ENCODE measurements at places on chromosomes 7 and 10.

- no peaks in the 10 kb centered on the region for H3K36me3 ChIP-seq
- H3K27me3 ChIP-seq, result no peaks in the 10 kb centered on the region
- no peak overlapping the region for H3K27ac ChIP-seq
- no peak overlapping the region for H3K4me3 ChIP-seq
- DNase-seq, result no peak
These were observed 531.3 kb upstream of the FZD8 start for GRCh38 chr10:36173364-36173763.

- no peaks in the 10 kb centered on the region for H3K27me3 ChIP-seq
- H3K4me3 ChIP-seq, result no peak overlapping the region
- no peak overlapping the region for H3K27ac ChIP-seq
- no peaks in the 10 kb centered on the region for H3K4me1 ChIP-seq
- no peaks in the 10 kb centered on the region for H3K36me3 ChIP-seq
- DNase-seq, result no peak
These were observed 65.9 kb downstream of the BBS9 start for GRCh38 chr7:33195264-33195663.

DNA sequence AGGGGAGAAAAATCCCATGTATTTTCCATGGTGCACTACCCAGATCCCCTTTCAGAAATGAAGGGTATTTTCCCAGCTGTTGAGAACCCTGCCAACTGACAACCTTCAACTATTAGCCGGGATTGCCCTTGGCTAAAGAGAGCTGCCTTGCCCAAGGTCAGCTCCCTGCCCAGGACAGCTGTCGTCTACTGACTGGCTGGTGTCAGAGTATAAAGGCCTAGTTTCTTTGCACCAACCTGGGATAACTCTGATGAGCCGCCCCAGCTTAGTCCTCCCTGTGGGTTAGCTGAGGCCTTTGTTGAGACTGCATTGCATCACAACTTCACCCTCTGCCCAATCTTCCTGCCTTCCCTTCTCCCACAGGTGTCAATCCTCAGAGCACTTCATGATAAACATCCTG is 147.2 kb upstream of the RHEB start:
- no peak for DNase-seq
- H3K27me3 ChIP-seq, result no peaks in the 10 kb centered on the region
- no peak overlapping the region for H3K27ac ChIP-seq
- H3K36me3 ChIP-seq, result no peaks in the 10 kb centered on the region
- H3K4me1 ChIP-seq, result no peaks in the 10 kb centered on the region

- no peaks in the 10 kb centered on the region for H3K36me3 ChIP-seq
- H3K27ac ChIP-seq, result no peak overlapping the region
- no peaks in the 10 kb centered on the region for H3K27me3 ChIP-seq
- H3K4me3 ChIP-seq, result no peak overlapping the region
These were observed 54.3 kb downstream of the EGFR start for GRCh38 chr7:55073051-55073511.

GRCh38 chr10:71569775-71570588 is 149.6 kb downstream of the C10orf105 start:
- peak; percentile 54 for DNase-seq
- no peak overlapping the region for H3K27ac ChIP-seq
- H3K4me3 ChIP-seq, result no peak overlapping the region

- H3K4me1 ChIP-seq, result peaks cover 1% of the 10 kb centered on the region
- H3K27me3 ChIP-seq, result no peaks in the 10 kb centered on the region
- H3K4me3 ChIP-seq, result no peak overlapping the region
- H3K36me3 ChIP-seq, result no peaks in the 10 kb centered on the region
These were observed 17.8 kb upstream of the LCOR start for GRCh38 chr10:96814264-96814663.

DNA sequence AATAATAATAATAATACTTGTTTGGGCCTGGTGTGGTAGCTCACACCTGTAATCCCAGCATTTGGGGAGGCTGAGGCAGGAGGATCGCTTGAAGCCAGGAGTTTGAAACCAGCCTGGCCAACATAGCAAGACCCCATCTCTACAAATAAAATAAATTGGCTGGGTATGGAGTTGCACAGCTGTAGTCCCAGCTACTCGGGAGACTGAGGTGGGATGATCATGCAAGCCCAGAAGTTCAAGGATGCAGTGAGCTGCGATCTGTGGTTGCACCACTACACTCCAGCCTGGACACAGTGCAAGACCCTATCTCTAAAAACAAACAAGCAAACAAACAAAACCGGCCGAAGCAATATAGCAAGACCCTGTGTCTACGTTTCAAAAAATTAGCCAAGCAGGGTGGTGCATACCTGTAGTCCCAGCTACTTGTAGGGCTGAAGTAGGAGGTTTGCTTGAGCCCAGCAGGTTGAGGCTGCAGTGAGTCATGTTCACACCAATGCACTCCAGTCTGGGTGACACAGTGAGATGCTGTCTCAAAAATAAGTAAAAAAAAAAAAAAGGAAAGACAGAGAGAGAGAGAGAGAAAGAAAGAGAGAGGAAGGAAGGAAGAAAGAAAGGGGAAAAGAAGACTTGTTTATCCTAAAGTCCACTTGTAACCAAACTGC is 85.6 kb upstream of the KDM7A start:
- H3K4me1 ChIP-seq, result no peaks in the 10 kb centered on the region
- H3K36me3 ChIP-seq, result 0 out of 2 replicates have a peak, but pooled peaks cover 2% of the 10 kb centered on the region
- no peak for DNase-seq
- no peak overlapping the region for H3K4me3 ChIP-seq

DNA sequence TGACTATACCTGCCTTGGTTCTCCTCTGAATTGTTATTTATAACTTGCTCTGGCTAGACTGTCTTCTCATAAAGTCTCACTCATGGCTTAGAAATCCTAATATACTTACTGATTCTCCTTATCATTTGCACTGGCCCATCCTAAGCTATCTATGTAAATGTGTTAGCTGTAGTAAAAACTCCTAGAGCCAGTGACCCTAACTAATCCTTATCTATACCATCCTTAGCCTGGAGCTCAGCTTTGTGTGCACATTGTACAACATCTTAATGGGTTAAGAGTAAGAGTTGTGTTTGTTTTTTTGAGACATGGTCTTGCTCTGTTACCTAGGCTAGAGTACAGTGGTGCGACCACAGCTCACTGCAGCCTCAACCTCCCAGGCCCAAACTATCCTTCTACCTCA is 40.8 kb downstream of the LAMB4 start:
- H3K36me3 ChIP-seq, result no peaks in the 10 kb centered on the region
- no peak overlapping the region for H3K27ac ChIP-seq
- H3K27me3 ChIP-seq, result no peaks in the 10 kb centered on the region
- no peak overlapping the region for H3K4me3 ChIP-seq

DNA sequence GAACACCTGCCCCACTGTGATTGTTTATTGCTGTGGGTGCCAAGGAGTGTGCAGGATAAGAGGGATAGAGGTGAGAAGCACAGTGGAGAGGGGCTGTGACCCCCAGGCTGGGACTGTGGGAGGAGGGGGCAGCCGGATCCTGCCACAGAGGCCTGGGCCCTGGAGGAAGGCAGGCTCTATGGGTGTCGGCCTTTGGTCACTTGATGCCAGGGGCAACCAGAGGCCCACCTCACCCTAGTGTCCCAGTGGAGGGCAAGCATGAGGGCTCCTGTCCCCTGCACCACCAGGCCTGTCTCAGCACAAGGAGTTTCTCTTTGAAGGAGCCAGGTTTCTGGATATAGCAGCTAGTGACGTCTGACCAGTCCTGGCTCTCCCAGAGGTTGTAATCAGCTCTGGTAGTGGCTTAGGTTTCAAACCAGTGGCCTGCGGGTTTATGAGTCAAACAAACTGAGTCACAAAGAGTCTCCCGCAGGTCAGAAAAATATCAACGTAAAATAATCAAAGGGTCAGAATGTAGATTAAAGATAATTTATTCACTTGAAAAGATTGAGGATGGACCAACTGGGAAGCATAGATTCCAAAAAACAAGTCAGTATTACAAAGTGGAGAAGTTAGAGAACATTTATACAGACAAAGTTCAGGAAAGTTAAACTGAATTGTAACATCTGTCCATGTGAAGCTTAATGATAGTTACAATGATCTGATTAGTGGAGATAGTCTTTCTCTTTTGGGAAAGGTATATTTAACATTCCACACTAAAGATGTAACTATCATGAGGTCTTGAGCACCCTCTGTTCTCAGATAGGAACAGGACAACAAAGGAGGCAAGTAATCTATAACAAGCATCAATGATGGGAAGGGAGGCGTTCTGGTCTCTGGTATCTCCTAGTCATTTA is 37.2 kb upstream of the ZNF488 start:
- peaks cover 4% of the 10 kb centered on the region for H3K4me1 ChIP-seq
- no peak overlapping the region for H3K4me3 ChIP-seq
- no peaks in the 10 kb centered on the region for H3K27me3 ChIP-seq
- DNase-seq, result no peak

- DNase-seq, result no peak
- H3K4me1 ChIP-seq, result 0 out of 2 replicates have a peak, but pooled peaks cover 1% of the 10 kb centered on the region
- no peak overlapping the region for H3K27ac ChIP-seq
- H3K27me3 ChIP-seq, result no peaks in the 10 kb centered on the region
These were observed 8.6 kb upstream of the ORAI2 start for GRCh38 chr7:102424787-102425218.

GRCh38 chr10:84429926-84430520 is 101.6 kb downstream of the CCSER2 start:
- H3K4me1 ChIP-seq, result no peaks in the 10 kb centered on the region
- no peaks in the 10 kb centered on the region for H3K27me3 ChIP-seq
- DNase-seq, result peak; percentile 79
- H3K36me3 ChIP-seq, result no peaks in the 10 kb centered on the region

DNA sequence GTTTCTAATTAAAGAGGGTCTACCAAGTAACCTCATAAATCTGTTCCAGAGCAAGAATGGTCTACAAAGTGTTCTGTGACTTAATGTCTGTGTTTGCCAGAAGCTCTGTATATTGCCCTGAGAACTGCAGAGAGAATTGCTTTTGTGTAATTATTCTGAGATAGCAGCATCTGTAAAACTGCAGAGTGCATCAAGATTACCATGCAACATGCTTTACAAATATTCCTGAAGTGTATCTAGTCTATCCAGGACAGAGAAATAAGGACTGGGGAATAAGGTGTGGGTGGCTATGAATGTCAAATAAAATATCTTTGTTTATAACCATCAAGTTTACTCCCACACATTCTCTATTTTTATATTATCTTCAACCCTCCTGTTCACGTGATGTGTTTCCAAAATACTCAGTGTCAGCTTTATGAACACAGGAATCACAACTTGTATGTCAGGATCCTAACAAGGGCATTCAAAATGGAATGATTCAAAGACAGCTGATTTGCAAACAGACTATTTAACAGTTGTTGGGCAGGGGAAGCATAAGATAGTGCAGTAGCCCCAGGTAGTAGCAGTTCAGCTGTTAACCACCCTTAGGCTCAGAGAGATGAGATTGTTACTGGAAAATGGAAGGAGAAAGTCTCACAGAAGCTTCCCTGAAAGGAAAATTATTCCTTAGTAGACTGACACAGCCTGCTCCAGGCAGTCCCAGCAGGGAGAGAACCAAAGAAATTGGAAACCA is 15.3 kb upstream of the LIPA start:
- H3K4me1 ChIP-seq, result no peaks in the 10 kb centered on the region
- DNase-seq, result no peak
- H3K4me3 ChIP-seq, result no peak overlapping the region
- no peaks in the 10 kb centered on the region for H3K36me3 ChIP-seq

- H3K27me3 ChIP-seq, result no peaks in the 10 kb centered on the region
- no peak overlapping the region for H3K4me3 ChIP-seq
- no peaks in the 10 kb centered on the region for H3K36me3 ChIP-seq
- no peak overlapping the region for H3K27ac ChIP-seq
- no peaks in the 10 kb centered on the region for H3K4me1 ChIP-seq
These were observed 64.6 kb downstream of the KLF6 start for GRCh38 chr10:3720228-3721019.

DNA sequence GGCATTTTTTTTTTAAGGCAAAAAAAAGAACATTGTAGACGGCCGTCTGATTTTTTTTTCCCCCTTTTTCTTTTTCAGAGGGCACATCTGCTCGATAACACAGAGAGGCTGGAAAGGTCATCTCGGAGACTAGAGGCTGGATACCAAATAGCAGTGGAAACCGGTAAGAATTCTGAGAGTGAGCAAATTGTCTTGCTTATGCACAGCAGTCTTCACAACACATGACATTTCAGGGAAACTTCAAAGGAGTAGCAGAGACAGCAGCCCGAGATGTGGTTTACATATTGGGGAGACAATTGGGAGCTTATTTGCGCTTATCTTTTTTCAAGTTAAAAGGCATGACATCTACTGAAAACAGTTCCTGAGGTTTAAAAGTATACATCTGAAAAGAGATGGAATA is 91.2 kb downstream of the VTI1A start:
- DNase-seq, result no peak
- no peaks in the 10 kb centered on the region for H3K4me1 ChIP-seq
- no peaks in the 10 kb centered on the region for H3K27me3 ChIP-seq
- no peaks in the 10 kb centered on the region for H3K36me3 ChIP-seq
- no peak overlapping the region for H3K4me3 ChIP-seq
- H3K27ac ChIP-seq, result no peak overlapping the region

GRCh38 chr10:123678376-123678775 is 12.2 kb downstream of the GPR26 start:
- no peaks in the 10 kb centered on the region for H3K4me1 ChIP-seq
- no peak overlapping the region for H3K4me3 ChIP-seq
- no peaks in the 10 kb centered on the region for H3K36me3 ChIP-seq
- no peak overlapping the region for H3K27ac ChIP-seq
- H3K27me3 ChIP-seq, result no peaks in the 10 kb centered on the region

GRCh38 chr7:129615018-129615417 is 3.5 kb downstream of the NRF1 start:
- H3K4me1 ChIP-seq, result peaks cover 1% of the 10 kb centered on the region
- H3K4me3 ChIP-seq, result no peak overlapping the region
- H3K36me3 ChIP-seq, result no peaks in the 10 kb centered on the region
- no peaks in the 10 kb centered on the region for H3K27me3 ChIP-seq

GRCh38 chr10:63416376-63416775 is 49.4 kb downstream of the JMJD1C start:
- no peak overlapping the region for H3K27ac ChIP-seq
- H3K4me3 ChIP-seq, result no peak overlapping the region
- DNase-seq, result no peak
- no peaks in the 10 kb centered on the region for H3K36me3 ChIP-seq
- H3K27me3 ChIP-seq, result no peaks in the 10 kb centered on the region
- no peaks in the 10 kb centered on the region for H3K4me1 ChIP-seq

- DNase-seq, result peak; percentile 48
- no peaks in the 10 kb centered on the region for H3K27me3 ChIP-seq
- peaks cover 2% of the 10 kb centered on the region for H3K4me1 ChIP-seq
- H3K4me3 ChIP-seq, result no peak overlapping the region
- H3K36me3 ChIP-seq, result no peaks in the 10 kb centered on the region
- no peak overlapping the region for H3K27ac ChIP-seq
These were observed 43.9 kb downstream of the DOCK4 start for GRCh38 chr7:112162142-112162766.

- H3K27ac ChIP-seq, result no peak overlapping the region
- H3K4me1 ChIP-seq, result 0 out of 2 replicates have a peak, but pooled peaks cover 1% of the 10 kb centered on the region
- no peaks in the 10 kb centered on the region for H3K36me3 ChIP-seq
These were observed 53.7 kb downstream of the CACNA2D1 start for GRCh38 chr7:82389876-82390275.

All from iPS DF 6.9 (cell line).